ENCODE measurements at places on chromosomes 11 and 22.

- DNase-seq = no peak
Observed at GRCh38 chr11:95668131-95668530, 121.5 kb downstream of the FAM76B start.

GRCh38 chr11:104329078-104329665 is 165.2 kb upstream of the PDGFD start:
- DNase-seq = no peak

- no peak for DNase-seq
Observed at GRCh38 chr11:10268746-10269488, 25.1 kb downstream of the SBF2 start.

DNA sequence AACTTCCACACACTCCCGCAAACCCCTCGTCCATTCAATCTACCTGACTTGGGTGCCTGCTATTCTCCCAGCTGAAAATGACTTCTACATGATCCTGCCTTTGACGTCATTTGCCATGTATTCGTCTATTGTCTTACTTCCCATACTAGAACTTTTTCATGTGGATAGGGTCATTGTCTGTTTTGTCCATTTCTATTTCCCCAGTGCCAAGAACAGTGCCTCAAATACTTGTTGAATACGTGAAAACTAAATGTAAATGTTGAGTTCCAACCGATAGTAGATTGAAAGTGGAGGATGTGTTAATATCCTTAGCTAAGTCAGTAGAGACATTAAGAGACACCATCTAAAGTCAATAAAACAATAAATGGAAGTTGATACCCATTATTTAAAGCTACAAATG is 935 bp downstream of the TRIM68 start:
- DNase-seq = no peak

- DNase-seq = no peak
Observed at GRCh38 chr11:36165621-36166397, 123.4 kb downstream of the COMMD9 start.

- DNase-seq = no peak
Observed at GRCh38 chr11:64969209-64969608, 2.7 kb downstream of the MAJIN start.

GRCh38 chr11:31808721-31809540 is 2.2 kb downstream of the PAX6 start:
- no peak for DNase-seq

DNA sequence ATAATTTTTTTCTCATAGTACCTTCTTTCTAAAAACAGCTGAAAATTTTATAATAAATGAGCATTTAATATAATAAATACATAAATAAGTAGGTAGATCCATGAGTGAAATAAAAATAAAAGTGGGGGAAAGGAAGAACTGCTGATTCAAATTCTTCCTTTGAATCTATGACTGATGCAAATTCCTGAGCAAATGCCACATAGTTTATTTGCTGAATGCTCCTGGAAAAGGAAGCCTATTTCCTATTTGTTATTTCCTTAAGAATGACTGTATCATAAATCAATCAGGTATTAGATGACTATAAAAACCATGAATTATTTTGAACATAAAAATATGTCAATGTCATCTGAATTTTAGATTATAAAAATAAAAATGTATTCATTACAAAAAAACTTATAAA is 16.6 kb downstream of the BTBD10 start:
- no peak for DNase-seq

DNA sequence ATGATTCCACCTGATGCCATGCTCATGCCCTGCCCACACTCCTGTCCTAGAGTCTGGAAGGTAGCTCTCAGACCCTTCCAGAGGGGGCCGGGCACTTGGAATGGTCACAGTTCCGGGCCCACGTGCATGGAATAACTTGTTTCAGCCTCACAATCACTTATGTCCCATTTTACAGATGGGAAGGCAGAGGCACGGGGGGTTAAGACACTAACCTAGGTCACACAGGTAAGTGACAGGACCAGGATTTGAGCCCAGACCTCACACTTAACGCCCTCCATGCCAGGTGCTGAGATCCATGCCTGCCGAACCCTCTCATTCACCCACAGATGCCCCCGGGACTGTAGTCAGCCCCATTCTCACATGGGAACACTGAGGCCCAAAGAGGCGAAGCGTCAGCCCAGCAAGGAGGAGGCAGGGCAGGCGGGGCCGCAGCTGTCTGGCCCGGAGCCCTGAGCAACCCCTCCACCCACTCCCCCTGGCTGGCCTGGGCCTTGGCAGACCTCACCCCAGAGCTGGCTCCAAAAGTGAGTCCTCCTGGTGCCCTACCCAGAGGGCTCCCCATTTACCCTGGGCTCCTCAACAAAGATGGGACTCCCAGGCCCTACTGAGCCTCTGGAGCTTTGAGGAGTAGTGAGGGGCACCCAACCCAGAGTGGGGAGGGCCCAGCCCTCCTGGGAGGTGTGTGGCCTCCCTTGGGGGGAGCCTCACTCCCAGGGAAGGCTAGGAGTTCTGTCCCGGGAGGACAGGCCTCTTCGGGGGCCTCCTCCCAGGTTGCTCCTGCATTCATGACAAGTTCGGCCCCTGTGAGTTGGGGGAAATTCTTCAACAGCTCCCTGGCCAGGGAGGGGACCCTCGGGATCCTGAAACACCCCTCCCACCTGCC is 2.4 kb upstream of the ALDH3B1 start:
- DNase-seq = no peak

GRCh38 chr11:13000721-13001120 is 8.4 kb upstream of the RASSF10 start:
- no peak for DNase-seq

DNA sequence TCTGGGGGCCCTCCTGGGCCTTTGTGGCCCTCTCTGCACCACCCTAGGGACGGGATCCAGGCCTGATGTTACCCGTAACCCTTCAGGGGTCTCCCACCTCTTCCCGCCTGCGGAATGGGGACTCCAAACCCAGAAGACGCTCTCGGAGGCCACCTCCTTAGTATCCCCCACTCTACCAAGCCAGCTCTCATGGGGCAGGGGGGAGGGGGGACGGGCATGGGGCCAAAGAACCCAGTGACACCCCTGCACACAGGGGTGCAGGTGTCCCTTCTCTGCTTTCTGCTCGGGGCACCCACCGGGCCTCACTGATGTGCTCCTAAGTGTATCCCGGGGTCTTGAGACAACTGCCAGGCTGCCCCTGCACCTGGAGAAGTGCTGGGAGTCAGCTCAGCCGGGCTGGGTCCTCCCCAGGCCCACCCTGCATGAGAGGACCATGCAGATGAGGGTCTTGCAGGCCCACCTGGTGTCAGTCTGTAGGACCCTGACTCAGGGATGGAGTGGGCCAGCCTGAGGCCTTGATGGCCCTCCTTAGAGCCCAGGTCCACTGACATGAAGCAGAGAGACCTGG is 176.9 kb downstream of the IGLL1 start:
- DNase-seq = no peak

DNA sequence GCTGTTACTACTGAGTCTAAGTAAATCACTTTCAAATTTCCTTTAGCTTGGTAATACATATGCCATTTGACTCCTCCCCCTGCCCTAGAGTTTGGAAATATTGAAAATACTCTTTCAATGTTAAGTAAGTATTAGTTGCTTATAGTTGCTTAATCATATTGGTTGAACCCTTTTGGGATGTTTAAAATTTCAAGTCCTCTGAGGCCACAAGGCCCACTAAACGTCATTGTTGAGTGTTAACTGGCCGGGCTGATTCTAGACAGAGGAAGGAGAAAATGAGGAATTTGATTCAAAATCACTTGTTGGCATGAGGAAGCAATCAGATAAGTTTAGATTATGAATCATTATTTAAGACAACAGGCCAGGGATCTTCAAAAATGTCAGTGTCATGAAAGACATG is 8.5 kb downstream of the NAV2 start:
- no peak for DNase-seq

GRCh38 chr11:131889146-131889577 is 518.7 kb downstream of the NTM start:
- DNase-seq = peak; percentile 28

DNA sequence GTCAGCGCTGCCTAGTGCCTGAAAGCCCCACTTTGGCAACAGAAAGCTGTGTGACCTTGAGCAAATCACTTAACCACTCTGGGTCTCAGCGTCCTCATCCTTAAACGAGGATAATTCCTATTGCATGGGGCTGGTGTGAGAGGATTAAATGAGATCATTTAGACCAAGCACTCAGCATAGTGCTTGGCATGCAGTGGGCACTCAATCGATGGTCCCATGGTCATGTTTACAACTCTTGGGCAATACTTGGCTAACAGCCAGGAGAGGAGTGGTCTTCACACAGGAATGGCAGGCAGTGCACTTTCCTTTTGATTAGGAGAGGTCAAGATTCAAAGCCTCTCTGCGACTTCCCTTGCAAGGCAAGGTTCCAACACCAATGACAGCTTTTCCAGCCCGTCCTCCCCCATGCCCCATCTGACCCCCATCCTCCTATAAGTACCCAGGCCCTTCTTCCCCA is 14.1 kb downstream of the TNKS1BP1 start:
- DNase-seq = peak; percentile 73

GRCh38 chr22:37198258-37199102 is 10.4 kb upstream of the C1QTNF6 start:
- peak; percentile 84 for DNase-seq

GRCh38 chr22:37058917-37059701 is 7.6 kb downstream of the KCTD17 start:
- DNase-seq = no peak

- no peak for DNase-seq
Observed at GRCh38 chr11:32050264-32050663, 40.6 kb upstream of the RCN1 start.

DNA sequence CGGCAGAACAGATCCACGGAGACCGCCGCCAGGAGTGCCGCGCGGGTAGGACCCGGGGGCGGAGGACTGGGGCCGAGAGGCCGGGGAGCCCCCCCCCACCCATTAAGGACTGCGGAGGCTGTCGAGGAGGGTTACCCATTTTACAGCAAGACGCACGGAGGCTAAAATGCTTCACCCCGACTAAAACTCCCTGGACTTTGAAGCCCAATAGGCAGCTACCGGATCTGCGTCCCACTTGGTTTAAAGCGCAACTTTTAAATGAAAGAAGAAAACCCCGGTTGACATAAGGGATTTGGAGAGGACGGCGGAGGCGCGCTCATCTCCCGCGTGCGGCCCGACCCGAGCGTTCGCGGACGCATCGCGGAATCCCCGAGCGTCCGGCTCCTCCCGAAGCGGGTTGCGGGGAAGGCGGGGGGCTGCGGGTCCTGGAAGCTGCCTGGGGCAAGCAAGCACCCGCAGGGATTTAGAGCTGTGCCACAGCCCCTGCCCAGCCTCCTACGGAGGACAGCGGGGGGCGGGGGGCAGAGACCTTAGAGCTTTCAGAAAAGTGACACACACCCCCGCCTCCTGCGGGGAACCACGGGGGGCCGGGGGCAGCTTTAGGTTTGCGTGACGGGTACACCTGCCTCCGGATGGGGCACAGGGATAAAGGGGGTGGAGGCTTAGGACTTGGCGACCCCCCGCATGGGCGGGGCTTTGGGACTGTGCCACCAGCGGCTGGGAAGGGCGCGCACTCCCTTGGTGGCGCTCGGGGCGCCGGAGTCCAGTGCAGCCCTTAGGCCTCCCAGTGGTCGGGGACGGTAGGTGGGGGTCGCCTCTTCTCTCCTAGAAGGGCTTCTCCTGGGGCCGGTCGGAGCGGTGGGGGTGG is 760 bp upstream of the CELSR1 start:
- DNase-seq = no peak

GRCh38 chr22:32336771-32337424 is 20.8 kb upstream of the RFPL3 start:
- DNase-seq = no peak

GRCh38 chr11:70495351-70496310 is 97.3 kb downstream of the CTTN start:
- DNase-seq = no peak

DNA sequence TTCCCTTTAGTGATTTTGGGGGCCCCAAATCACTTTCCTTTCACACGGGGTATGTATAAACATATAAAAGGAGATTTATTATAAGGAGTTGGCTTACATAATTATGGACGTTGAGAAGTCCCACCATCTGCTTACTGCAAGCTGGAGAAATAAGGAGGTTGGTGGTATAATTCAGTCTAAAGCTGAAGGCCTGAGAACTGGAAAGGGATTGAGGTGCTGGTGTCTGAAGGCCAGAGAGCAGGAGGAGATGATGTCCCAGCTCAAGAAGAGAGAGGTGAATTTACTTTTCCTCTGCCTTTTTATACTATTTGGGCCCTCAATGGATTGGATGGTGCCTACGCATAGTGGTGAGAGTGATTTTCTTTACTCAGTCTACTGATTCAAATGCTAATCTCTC is 1.3 kb upstream of the ZNF202 start:
- DNase-seq = no peak

DNA sequence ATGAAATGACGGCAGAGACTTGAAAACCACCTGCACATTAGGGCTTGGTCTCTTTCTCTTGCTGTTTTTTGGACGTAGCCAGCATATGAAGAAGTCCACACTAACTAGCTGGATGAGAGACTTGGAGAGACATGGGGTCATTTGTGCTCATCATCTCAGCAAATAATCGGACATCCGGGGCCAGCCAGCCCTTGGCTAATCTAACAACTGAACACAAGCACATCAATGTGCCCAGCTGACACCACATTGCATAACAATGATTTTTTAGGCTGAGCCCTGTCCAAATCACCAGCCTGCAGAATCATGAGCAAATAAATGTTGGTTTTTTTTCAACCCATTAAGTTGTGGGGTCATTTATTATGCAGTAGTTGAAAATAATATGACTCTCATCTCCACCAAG is 460.3 kb upstream of the LARGE1 start:
- no peak for DNase-seq

- peak; percentile 90 for DNase-seq
Observed at GRCh38 chr11:130068986-130069658, 572 bp upstream of the APLP2 start.

GRCh38 chr11:3200388-3201111 is 18.1 kb downstream of the MRGPRG start:
- no peak for DNase-seq

DNA sequence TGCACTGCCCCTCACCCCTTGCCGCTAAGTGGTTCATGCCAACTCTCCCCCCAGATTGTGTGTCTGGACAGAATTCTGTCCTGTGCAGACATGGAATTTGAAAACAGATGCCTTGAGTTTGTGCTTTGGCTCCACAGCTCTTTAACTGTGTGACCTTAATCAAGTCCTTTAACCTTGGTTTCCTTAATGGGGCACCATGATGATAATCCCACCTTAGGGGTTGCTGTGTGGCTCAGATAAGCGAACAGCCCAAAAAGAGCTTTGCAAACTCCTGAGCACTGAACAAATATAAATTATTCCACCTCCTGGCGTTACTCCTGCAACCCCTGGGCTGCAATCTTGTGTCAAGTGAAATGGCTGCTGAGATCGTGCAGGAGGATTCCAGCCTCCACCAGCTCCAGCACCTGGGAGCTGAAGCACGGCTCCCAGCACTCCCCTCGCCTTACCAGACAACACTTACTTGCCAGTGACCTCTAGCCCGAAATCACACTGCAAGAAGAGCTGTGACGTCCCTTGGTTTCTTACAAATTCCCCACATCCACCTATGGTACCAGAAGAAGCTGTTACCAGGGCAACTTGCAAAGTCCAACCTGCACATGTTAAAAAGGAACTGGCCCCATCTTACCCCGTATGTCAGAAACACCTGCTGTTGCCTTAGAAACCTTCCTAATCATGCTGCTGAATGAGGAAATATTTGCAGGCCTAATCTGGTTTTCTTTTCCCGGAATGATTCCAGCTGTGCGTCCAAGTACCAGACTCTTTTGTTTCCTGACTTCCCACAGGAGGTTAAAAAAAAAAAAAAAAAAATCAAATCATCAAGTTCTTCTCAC is 13.2 kb downstream of the VPS37C start:
- no peak for DNase-seq

- peak; percentile 48 for DNase-seq
Observed at GRCh38 chr11:2271077-2271326, 614 bp upstream of the ASCL2 start.
